ENCODE measurements at places on chromosomes 3 and 15.

DNA sequence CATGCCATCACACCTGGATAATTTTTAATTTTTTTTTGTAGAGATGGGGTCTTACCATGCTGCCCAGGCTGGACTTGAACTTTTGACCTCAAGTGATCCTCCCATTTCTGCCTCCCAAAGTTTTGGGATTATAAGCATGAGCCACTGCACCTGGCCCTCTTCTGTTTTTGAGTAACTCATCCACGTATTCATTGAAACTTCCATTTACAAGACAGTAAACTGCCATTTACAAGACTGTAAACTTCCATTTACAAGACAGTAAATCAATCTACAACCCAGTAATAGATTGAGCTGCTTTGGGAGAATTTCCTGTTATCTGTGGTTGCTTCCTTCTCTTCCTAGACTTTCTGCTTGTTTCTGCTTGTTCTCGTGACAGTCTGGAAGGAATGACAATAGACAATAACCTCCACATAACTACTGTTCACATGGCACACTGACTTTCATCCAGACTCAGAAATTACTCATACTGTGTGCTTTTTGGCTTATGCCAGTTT, 114.7 kb upstream of the CCNL1 start:
- no peak for DNase-seq

GRCh38 chr3:72533591-72534473, 314.4 kb downstream of the SHQ1 start:
- DNase-seq, result no peak

- no peak for DNase-seq
These were observed 274.6 kb downstream of the NTRK3 start for GRCh38 chr15:87981969-87982368.

DNA sequence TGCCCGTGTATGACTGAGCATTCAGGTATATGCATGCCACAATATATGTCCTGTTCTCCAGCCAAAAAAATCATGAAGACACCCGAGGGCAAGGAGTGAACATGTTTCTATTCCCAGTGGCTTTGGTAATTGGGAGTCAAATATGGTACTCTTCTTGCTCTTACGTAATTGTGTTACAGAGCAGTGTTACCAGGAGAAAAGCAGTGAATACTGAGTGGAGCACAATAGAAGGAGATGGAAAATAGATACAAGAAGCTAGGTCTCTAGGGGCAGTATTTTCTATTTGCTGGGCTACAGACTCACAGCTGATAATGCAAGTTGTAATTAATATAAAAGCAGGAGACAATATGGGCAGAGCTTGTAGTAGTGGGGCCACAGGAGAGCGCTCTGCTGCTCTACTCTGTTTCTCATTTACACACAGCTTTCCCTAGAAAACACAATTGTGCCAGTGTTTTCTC, 13.2 kb downstream of the MEIS2 start:
- DNase-seq, result no peak

- DNase-seq, result no peak
These were observed 7.7 kb upstream of the SCN10A start for GRCh38 chr3:38823722-38824121.

- no peak for DNase-seq
These were observed 16.5 kb upstream of the VGLL4 start for GRCh38 chr3:11660242-11660641.

DNA sequence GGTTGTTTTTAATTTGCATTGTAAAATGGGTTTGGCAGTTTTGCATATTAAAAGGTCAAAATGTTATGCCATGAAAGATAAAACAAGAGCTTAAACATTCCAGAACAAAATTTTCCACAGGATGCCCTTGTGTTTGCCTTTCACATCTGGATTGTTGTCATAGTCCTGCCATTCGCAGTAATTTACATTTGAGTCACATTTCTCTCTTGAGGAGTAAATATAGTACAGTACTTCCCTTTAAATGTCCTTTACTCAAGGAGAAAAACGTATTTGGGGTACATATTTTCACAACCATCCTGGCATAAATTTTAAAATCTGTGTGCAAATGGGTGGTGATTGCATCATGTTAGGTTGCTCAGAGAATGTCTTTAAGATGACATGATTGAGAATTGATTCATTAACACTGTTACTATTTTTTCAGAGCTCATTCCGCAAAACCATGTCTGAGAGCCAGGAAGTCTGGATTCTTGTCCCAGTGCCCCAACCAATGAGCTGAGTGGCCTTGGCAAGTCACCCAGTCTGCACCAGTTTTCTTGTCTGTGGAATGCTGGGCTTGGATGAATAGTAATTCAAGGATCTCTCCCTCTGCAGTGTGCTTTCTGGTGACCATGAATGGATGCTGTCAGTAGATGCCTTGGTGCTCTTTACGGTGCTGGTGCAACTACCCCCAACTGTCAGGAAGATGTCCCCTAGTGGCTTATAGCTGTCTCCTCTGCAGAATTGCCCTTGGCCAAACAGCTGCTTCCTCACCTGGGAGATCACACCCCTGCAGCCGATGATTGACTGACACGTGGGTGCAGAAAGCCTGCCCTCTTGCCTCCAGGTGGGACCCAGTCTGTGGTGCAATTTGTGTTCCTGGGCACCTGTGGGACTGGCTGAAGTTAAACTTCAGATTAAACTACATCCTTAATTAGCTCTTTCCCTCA, 43.0 kb downstream of the ABHD5 start:
- DNase-seq, result no peak

GRCh38 chr15:95990833-95991232, 339.7 kb upstream of the NR2F2 start:
- no peak for DNase-seq

GRCh38 chr3:31262201-31262600, 270.5 kb upstream of the STT3B start:
- DNase-seq, result no peak

DNA sequence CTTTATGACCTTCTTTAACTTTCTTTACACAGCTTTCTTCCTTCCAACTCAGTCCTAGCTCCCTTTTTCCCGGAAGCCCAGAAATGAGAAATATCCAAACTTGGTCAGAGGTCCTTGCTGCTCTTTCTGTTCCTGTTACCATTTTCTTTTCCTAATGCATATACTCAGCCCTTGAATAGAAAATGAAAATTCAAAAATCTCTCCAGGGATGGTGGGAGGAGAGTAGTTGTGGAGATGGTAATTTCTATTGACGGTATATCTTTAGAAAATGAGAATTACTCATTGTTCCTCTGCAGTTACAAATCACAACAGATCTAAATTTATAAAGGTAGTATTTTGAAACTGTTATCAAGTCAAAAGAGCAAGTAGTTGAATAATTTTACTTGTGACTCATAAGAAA, 255.1 kb downstream of the NEK10 start:
- no peak for DNase-seq

DNA sequence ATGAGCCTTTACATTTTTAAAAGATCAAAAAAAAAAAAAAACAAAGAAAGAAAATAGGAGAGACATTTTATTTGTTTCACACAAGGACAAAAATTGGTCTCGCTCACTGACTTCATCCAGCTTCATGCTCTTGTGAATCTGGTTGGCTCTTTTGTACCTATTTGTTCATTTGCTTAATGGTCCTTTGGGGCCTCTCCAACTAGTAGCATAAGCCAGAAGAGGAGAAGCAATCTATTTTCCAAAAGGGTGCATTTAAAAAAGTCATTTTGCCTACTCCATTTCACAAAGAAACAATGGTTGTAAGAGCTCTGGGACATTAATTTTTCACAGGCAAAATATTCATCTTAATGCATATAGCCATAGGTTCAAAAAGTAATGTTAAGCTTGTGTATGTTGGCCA, 168.3 kb upstream of the ADAMTS9 start:
- DNase-seq, result peak; percentile 8

DNA sequence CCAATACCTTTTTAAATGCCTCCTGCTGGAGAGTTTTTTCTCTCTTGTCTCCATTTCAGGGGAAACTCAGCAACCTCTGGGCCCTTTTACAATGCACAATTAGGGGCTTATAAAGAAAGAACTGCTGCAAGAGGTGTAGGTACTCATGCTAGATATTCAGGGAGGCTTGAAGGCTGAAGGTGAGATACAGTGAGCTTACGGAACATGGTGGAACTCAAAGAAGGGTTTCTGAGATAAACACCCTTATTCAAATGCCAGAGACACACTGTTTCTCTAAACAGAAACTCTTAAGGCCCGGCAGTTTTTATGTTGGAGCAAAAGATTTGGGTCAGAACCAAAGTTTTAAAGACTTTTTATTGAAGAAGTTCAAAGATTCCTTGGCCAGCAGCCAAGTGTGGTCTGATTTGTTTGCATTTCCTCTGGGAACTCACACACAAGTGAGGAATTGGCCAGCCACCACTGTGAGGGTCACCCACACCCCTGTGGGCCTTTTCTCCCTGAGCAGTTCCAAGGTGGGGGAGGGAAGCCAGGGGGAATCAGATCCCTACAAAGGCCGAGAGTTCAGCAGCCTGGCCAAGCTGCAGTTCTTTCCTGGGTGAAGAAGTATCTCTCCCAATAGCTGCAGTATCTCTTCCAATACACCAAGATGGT, 47.8 kb downstream of the TNFAIP8L3 start:
- DNase-seq, result no peak

DNA sequence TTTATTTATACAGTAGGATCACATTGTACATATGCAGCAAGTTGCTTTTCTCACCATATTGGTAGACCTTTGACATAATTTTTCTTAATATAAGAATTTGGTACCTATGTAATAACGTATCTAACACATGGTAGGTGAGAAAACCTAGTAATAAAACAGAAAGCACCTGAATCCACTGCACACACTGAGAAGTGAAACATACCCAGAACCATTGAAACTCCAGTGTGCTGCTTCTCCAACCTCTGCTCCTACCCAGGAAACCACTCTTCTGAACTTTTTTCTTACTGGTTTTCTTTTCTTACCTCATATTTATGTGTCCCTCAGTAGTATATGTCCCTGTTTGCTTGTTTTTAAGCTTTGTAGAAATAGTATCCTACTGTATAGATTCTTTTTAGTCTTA, 293.0 kb downstream of the UBE2E2 start:
- no peak for DNase-seq

DNA sequence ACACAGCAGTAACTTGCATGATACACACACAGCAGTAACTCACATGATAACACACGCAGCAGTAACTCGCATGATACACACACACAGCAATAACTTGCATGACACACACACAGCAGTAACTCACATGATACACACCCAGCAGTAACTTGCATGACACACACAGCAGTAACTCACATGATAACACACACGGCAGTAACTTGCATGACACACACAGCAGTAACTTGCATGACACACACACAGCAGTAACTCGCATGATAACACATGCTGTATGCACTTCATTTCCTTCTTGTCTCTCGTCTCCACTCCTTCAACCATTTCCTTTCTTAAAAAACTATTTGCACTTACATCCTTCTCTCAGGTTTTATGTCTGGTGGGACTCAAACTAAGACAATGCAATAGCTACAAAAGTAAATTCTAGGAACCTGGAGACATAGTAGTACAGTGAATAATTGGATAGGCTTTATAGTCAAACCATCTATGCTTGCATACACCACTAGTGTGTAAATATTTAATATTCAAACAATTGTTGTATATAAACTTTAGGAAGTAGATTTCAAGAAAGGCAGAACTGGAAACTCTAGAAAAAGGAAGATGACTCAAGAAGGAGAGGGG, 130.8 kb downstream of the UACA start:
- no peak for DNase-seq

DNA sequence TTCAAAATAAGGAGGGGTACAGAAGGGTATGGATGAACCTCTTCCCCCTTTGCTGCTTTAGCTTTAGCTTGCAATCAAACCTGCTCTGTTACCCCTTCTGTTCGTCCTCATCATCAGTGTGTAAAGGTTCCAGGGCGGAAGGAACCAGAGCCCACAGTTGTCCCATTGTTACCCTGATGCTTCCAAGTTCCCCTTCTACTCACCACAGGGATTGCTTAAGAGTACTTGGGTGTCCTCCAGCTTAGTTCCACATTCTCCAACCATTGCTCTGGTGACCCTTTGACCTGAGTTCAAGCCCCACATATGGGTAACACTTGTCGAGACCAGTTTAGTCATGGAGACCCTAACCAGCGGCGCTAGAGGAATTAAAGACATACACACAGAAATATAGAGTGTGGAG, 1080.1 kb upstream of the ALCAM start:
- DNase-seq, result no peak

GRCh38 chr3:98855806-98856400, 45.6 kb downstream of the DCBLD2 start:
- no peak for DNase-seq

GRCh38 chr3:37162501-37163245, 11.7 kb downstream of the LRRFIP2 start:
- DNase-seq, result no peak

GRCh38 chr3:149010504-149010951, 19.2 kb downstream of the GYG1 start:
- DNase-seq, result no peak

DNA sequence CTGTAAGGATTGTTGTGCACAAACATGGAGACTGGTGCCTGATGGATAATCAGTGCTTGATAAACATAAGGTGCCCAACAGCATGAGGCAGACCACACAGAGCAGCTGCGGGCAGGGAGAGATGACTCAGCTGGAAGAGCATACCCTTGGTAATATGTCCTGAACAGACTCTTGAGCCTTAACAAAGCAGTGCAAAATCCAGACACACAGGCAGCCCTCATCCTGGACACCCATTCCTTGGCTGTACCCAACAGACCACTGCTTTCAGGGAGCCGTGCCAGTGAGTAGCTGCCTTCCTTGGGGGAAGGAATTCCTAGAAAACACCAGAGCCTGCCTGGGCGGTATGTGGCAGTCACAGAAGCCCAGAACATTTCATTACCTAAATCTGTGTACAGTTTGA, 156.2 kb downstream of the CLSTN2 start:
- DNase-seq, result no peak

- DNase-seq, result no peak
These were observed 53.6 kb downstream of the UBP1 start for GRCh38 chr3:33386631-33387030.

DNA sequence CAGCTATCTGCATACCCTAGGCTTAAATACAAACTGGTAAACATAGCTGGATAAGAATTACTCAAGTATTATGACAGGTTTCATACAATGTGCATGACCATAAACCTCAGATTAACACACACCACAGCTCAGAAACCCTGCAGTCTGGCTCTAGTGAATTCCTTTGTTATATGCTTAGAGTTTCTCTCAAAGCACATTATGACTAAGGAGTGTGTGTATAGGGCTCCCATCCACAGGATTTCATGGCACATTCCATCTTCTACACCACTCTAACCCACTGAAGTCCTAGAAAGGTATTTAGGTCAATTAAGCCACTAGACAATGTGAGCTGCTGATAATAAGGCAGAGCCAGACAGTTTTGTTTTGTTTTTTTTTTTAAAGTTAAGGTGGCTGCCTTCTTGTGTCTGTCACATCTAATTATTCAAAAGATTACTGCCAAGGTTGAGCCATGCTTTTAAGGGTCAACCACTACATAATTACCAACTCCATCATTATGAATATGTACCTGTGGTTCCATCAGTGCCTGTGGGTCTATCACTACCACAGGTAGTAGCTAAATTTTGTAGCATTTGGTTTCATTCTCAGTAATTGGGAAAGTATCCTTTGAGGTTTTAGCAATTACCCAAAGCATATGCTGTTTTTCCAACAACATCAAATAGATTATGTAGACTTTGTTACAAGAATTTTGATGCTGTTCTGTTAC, 107.0 kb downstream of the ALCAM start:
- DNase-seq, result no peak
